ENCODE measurements at places on chromosomes 4 and X.

- DNase-seq = no peak
Measured at GRCh38 chrX:119688911-119689321, 4.1 kb downstream of the SEPTIN6 start.

DNA sequence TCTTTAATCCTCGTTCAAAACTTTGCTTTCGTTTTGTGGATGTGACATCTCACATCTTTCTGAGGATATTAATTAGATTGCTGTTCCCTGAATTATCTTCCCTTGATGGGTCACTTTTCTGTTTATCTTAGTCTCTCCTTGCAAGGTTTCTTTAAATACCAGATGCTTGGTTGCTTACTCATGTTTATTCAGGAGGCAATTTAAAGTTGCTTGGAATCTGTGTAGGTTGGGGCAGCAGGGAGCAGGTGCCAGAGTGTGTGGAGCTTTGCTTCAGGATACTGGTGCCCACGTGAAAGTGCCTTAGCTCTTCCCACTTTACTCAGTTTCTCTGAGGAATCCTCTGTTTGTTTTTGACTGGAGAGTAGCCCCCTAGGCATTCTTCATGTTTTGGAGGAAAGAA is 24.0 kb downstream of the ANAPC4 start:
- no peak for DNase-seq

DNA sequence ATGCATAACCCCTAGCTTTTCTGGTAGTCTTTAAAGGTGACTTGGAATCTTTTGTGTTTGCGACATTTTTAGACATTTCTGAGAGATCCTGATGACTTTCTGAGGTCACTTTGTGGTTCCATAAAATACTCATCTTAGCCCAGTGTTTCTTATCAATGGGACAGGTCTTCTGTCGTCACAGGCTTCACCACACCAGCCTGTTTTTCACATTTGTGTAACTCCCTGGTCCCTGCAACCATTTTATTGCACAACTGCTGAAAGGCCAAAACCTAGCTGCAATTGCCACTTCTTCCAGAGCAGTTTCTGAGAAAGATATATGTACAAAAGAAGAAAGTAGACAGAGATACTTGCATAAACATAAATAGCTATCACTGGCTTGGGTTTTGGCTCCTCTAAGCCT is 120.9 kb downstream of the IL15 start:
- DNase-seq = no peak

GRCh38 chr4:8023696-8024033 is 84.0 kb upstream of the AFAP1 start:
- no peak for DNase-seq

DNA sequence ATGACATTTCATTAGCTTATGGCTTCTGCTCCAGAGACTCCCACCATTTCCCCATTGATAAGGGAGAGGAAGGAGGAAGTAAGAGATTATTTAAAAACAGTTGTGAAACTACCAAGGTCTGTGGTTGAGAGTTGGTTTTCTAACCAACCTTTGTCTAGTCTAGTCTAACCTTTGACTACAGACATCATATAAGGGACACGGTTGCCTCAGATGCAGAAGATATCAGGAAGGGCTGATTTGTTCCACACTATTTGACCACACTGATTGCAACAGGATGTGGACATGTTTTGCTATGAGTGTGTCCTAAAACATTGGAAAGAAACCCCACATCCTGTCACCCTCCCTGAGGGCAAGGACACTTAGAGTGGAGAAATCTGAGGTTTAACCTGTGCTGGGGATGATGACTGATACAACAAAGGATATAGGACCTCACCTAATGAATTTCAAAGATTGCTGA is 53.0 kb downstream of the COQ2 start:
- no peak for DNase-seq

- no peak for DNase-seq
Measured at GRCh38 chrX:152895724-152896420, 2.0 kb upstream of the ZNF185 start.

DNA sequence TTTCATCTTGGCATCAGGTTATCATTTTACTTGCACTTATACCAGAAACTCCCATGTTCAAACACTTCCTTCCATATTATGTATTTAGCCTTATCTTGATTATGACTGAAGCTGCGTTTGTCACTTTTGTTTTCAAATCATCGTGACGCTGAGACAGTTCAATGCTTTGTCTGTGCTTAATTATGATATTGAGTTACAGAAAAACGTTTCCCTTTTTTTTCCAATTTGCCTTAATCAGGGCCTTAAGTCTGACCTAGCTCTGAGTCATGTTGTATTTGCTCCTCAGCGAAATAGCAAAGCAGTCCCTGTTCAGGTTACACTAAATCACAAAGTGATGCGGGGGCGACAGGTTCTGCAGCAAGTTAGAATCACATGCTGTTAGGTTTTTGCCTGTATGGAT is 254.7 kb downstream of the AFF2 start:
- no peak for DNase-seq

DNA sequence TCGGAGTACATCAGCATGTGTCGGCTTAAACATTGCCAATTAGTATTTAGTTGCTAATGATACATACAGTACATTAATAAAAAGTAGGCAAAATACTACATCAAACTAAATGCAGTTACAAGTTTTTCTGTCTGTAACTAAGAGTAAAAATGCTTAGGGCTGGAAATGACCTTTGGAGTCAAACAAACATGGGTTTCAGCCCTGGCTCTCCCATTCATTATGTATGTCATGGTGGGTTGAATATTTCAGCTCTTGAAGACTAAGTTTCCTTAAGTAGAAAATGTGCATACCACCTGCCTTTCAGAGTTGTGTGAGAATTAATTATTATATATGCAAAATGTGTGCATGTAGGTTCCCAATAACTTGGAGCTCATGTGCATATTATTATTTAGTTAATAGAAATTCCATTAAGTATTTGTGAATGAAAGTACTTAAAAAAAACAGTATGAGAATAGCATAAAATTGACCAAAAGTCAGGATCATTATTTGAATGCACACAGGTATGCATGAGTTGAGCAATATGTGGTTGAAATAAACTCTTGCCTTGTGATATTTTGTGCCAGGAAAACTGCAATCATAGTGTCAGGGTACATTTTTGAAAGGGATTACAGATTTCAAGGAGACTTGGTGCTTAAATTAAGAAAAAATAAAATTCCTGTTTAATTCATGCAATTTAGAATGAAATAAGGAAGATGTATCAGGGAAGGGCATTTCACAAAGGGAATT is 2048.7 kb downstream of the PCDH7 start:
- DNase-seq = no peak

- no peak for DNase-seq
Measured at GRCh38 chrX:131235768-131236545, 53.1 kb downstream of the IGSF1 start.

- no peak for DNase-seq
Measured at GRCh38 chrX:5306654-5307121, 922.0 kb downstream of the NLGN4X start.

DNA sequence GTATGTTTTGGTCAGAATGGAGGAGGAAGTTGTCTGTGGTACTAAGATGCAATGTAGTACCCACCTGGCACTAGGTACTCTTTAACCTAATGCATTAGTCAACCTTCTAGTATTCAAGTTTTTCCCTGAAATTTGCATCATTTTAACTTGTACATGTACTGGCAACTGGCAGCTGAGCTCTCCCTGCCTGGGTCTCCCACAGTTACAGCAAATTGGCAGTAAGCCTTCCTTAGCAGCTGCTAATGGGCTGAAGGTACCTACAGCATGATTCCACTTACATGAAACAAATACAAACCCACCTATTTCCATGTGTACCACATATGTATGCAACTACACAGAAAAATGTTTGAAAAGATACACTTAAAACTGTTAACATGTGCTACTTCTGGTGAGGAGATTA is 8.1 kb upstream of the KLHL2 start:
- no peak for DNase-seq

GRCh38 chrX:39175418-39176057 is 374.3 kb downstream of the MID1IP1 start:
- DNase-seq = no peak

- peak; percentile 64 for DNase-seq
Measured at GRCh38 chr4:173171098-173171497, 2.5 kb downstream of the GALNT7 start.

- DNase-seq = no peak
Measured at GRCh38 chr4:91322961-91323360, 980.8 kb upstream of the GRID2 start.

DNA sequence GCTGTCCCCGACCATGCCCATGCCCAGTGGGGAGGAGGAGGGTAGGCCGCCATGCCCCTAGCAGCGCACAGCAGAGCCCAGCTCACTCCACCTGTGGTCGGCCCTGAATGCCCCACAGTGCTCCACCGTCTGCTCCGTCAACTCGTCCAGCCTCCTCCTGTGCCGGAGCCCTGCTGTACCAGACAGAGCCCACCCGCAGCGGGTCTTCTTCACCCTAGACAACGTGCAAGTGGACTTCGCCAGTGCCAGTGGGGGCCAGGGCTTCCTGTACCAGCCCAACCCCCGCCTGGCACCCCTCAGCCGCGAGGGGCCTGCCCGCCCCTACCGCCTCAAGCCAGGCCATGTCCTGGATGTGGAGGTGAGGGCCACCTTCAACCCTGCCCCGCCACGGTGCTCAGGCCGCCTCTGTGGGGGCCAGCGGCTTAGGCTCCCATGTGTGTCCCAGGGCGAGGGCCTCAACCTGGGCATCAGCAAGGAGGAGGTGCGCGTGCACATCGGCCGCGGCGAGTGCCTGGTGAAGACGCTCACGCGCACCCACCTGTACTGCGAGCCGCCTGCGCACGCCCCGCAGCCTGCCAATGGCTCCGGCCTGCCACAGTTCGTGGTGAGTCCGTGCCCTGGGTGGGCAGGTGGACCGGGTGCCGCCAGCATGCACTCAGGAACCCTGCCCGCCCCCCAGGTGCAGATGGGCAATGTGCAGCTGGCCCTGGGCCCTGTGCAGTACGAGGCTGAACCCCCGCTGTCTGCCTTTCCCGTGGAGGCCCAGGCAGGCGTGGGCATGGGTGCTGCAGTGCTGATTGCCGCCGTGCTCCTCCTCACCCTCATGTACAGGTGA is 6.9 kb upstream of the SRPK3 start:
- no peak for DNase-seq

GRCh38 chrX:153441981-153442380 is 3.9 kb downstream of the TREX2 start:
- DNase-seq = no peak

DNA sequence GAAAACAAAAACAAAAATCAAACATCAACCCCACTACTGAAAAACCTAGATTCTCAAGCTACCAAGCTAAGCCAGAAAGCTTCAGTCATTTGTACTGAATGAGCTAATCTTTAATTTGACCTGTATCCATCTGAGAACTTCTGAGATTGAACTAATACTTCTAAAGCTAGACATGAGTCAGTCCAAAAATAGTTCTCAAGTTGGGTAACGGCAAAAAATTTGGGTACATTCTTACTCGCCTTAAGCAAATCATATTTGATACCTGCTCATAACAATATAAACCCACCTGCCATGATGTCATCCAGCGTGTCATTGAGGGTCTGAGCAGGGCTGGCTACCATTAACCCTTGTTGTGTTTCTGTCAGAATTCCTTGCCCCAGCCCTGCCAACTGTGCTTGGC is 69.7 kb upstream of the COX18 start:
- DNase-seq = no peak

- DNase-seq = no peak
Measured at GRCh38 chrX:44400161-44400560, 56.7 kb upstream of the EFHC2 start.

DNA sequence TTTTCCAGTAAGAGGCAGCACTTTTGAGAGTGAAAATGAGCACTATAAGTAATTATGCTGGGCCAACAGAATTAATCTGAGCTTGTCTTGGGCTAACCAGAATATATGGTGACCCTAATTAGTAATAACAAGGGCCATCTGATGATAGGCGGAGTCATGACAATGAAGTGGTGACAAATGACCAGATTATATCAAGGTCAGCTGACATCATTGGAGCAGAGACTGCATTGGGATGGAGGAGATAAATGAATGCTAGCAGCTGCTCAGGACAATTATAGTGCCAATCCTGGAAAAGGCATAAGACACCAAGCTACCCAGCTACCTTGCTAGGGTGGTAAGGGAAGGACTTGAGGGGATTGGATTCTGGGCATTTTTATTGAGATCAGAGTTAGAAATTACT is 1548.7 kb downstream of the RPA4 start:
- DNase-seq = no peak

- no peak for DNase-seq
Measured at GRCh38 chrX:136047969-136048368, 62.7 kb downstream of the SLC9A6 start.

- no peak for DNase-seq
Measured at GRCh38 chr4:75599647-75600046, 30.7 kb downstream of the CDKL2 start.

DNA sequence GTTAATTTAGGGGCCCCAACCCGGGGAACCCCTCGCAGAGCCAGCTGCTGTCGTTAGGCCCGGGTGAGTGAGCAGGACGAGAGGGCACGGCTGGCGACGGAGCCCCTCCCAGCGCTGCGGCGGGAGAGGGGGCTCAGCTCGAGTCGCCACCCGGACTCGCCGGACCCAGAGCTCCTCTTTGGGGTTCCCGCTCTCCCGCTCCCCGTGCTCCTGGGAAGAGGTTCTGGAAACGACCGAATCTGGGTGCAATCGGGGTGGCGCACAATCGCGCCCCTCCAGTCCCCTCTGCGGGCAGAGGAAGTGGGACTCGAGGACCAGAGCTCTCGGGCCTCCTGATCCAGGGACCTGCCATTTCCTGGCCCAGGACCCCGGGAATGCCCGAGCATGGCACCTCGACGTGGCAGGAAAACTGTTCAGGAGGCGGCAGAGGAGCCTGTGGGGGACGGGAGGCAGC is 37.3 kb upstream of the ARAF start:
- DNase-seq = no peak

- DNase-seq = no peak
Measured at GRCh38 chr4:68693325-68694075, 23.0 kb upstream of the UGT2B15 start.

DNA sequence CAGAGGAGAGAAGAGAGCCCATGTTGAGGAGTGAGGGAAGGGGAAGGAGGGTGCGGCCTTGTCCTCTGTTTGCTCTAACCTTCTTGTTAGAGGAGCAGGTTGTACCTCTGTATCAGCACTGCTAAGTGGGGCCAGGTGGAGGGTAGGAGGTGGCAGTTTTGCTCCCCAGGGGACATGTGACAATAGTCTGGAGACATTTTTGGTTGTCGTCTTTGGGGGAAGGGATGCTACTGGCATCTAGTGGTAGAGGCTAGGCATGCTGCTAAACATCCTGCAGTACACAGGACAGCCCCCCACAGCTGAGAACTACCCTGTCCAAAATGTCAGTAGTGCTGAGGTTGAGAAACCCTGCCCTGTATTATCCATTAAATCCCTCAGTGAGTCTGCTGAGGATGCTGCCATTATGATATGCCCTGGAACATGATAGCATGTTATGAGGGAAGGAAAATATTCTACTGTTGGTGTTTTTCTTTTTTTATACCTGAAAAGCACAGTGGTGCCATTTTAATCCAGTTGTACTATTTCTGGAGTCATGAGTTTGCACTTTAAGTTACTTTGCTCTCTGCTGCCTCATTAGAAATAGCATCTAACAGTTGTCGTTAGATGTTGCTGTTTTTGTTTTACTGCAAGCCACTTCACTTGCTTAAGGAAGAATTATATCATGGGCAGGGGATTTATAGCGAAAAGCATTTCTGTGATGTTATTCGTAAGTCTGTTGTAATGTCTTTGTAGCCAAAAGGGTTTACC is 90.6 kb downstream of the LRP2BP start:
- DNase-seq = peak; percentile 79
